ENCODE measurements at places on chromosomes 7 and 10.

DNA sequence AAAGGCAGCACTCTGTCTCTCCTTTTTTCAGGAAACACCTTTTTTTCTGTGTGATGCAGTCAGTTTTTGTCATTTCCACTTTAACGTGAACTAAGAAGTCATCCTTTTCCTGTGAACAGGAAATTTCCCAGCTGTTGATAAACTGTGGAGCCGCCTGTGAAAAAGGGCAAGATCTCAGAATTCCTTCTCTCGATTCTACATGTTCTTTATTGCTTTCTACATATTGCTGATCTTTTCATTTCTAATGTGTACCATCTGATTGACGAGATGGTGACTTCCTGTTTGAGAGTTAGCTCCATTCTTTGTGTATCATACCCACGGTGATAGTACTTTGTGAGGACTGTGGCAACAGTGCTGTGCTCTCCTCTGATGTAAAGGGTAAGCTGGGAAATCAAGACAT is 50.4 kb downstream of the ADD3 start:
- DNase-seq: no peak

DNA sequence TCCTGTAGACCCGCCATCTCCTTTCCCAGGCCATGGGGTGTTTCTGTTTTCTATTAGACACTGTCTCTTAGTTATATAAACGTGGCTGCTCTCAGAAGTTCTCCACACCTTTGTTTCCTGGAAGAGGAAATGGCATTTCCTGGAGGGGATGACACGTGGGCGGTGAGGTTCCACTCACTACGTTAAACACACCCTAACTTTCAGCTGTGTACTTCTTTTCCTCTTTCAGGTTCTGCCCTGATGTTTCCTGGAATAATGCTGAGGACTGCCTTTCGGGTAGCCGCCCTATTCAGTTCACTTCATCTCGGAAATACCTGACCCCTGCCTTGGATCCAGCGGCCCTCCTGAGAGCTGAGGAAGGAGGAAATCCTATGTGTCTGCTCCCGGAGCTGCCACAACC is 3.4 kb upstream of the PRKCQ start:
- DNase-seq: no peak

GRCh38 chr7:80230327-80230726 is 95.7 kb downstream of the GNAI1 start:
- DNase-seq: no peak

- DNase-seq: no peak
These were observed 812 bp upstream of the IDE start for GRCh38 chr10:92574548-92575261.

- DNase-seq: no peak
These were observed 141.2 kb upstream of the RNF32 start for GRCh38 chr7:156499247-156499881.

- DNase-seq: no peak
These were observed 384.7 kb upstream of the NRP1 start for GRCh38 chr10:33719005-33719703.

DNA sequence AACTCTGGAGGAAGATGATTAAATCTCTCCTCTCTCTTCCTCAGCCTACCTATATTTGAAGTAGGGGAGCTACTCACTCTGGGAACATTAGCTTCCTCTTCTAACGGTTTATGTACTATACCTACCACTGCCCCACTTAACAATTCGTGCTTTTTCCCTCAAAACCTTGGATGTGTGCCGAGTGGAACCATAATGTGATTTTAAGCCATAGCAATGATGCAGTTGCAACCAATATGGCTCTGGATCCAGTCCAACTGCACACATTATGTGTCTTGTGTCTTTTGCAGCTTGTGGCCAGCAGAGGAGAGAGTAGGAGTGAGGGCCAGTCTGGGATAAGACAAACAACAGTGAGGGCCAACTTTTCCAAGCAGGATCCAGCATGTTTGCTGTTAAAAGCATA is 170.7 kb downstream of the GATA3 start:
- DNase-seq: no peak

- DNase-seq: no peak
These were observed 131.2 kb downstream of the HDAC9 start for GRCh38 chr7:18626717-18627116.

DNA sequence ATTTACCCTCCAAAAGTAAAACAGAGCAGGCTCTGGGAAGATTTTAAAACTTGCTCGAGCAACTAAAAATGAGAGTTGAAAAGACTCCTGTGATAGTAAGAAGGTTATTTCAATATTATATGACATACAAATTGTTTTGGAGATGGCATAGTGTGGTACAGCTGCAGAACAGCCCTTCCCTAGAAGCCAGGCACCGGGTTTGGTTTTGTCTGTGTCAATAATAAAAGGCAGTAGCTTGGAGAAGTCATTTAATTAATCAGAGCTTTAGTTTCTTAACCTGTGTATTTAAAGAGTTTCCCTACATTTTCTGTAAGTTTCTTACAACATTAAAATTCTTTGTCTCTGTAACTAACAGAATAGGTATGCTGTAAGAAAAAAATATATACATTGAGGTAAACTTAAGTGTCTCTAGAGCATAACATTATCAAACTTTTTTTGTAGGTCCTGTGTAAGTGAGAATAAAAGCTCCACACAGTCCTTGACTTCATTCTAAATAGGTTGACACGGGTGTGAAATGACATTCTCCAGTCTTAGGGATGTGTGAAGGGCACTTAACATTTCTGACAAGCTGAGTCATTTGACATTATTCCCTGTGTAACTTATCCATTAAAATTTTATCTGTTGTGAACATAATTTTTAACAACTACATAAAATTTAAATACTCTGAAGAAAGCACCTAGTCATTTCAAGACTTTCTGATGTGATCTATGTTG is 425.0 kb upstream of the ETV1 start:
- no peak for DNase-seq
